ENCODE measurements at places on chromosomes 3 and 15.

GRCh38 chr3:129005526-129006303, 4.6 kb downstream of the EFCC1 start:
- no peak for DNase-seq

- no peak for DNase-seq
Measured at GRCh38 chr3:143608966-143609365, 239.3 kb downstream of the SLC9A9 start.

DNA sequence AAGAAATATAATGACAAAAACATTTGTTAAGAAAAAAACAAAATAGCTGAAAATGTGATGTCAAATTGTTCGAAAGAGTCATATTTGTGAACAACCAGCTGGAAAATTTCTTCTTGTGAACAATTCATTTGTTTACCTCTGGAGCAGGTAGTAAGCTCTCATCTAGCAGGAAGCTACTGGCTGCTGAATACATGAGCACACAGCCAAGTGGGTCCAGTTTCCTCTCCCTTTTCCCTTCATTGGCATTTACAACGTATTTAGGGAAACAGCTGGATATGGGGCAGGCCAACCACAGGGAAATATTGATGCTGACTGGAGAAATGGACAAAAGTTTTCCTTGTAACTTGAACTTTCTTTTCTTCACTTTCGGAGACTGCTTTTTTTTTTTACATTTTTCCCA, 1354.7 kb upstream of the EPHA6 start:
- DNase-seq = no peak

DNA sequence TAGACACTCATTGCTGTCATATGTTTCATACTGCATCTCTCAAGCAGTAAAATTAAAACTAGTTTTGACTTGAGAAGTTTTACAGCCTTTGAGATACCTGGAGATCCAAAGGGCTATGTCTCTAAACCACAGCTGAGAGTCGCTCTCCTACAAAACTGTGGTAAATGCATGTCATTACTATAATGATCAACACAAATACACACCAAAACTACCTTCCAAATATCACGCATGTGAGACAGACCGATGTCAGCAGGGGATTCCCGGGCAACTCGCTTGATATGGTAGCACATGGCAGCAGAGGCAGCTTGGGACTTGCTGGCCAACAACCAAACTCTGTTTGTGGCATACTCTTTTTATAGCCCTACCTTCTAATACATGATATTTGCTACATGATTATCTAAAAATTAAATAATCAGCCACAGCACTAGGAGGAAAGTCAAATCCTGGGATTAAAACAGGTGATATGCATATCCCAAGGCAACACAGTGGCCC, 56.3 kb downstream of the PDZRN3 start:
- DNase-seq = no peak

DNA sequence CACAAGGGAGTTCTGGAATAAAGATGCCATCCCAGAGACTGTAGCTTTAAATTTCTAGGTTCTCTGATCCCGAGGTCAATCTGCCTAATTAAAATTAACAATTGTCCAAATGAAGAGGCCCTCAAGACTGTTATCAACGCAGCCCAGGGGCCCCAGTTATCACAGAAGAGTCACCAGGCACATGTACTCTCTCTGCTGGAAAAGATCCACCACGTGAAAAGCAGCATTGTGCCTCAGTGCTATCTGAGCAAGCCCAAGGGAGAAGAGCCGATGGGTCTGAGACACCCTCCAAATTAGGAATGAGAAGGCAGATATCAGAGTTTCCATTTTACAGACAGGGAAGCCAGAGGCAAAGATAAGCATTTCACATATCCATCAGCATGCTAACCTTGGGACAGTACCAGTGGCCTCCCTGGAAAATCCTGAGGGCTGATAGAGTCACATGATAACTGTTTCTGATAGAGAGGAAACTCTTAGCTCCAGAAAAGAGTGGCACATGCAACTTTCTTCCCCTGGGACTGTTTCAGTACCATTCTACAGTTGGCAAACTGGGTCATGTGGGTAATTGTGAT, 55.5 kb downstream of the ITGB5 start:
- DNase-seq = no peak

Data from stimulated activated CD8-positive, alpha-beta memory T cell treated with anti-CD3 and anti-CD28 coated beads, Interleukin-4, amount 100 ng/mL, for 48 hours (primary cell).